ENCODE measurements at places on chromosomes 6 and 20. TPM values are rescaled to one million over a fixed set of nuclear protein-coding genes. Genes with fewer than 3 reads are reported as not detected.

The LPIN3 gene
- 18.5 TPM for total RNA-seq

The PBOV1 gene
- total RNA-seq = not detected

The KPNA5 gene
- total RNA-seq = 9.8 TPM

The ADGRB3 gene
- total RNA-seq = not detected

The CCN6 gene
- not detected for total RNA-seq

The JPH2 gene
- total RNA-seq = 0.17 TPM

The VSX1 gene
- not detected for total RNA-seq

The DEFB115 gene
- not detected for total RNA-seq

The CFAP61 gene
- 1.7 TPM for total RNA-seq

The C4B gene
- total RNA-seq = 6.3 TPM

The PSORS1C1 gene
- 9.8 TPM for total RNA-seq

The HCK gene
- total RNA-seq = 0.17 TPM

The CLPSL1 gene
- not detected for total RNA-seq

The C6orf118 gene
- not detected for total RNA-seq

The VSTM2L gene
- total RNA-seq = 0.69 TPM

The ZSCAN16 gene
- total RNA-seq = 5.0 TPM

The BPI gene
- not detected for total RNA-seq

The LMBRD1 gene
- 11.9 TPM for total RNA-seq

The SPEF1 gene
- total RNA-seq = 0.93 TPM

The TLDC2 gene
- 0.32 TPM for total RNA-seq

The C20orf141 gene
- not detected for total RNA-seq

The ZC2HC1B gene
- total RNA-seq = not detected

The C6orf132 gene
- 18.9 TPM for total RNA-seq

The DEFB124 gene
- total RNA-seq = not detected

The CHRNA4 gene
- not detected for total RNA-seq

The GSTA1 gene
- total RNA-seq = 0.57 TPM

The SLC2A10 gene
- total RNA-seq = 0.05 TPM

The IL17A gene
- total RNA-seq = not detected

The TRIM15 gene
- total RNA-seq = 6.5 TPM

The CST9L gene
- not detected for total RNA-seq
